ENCODE measurements at places on chromosomes 5 and 9.

DNA sequence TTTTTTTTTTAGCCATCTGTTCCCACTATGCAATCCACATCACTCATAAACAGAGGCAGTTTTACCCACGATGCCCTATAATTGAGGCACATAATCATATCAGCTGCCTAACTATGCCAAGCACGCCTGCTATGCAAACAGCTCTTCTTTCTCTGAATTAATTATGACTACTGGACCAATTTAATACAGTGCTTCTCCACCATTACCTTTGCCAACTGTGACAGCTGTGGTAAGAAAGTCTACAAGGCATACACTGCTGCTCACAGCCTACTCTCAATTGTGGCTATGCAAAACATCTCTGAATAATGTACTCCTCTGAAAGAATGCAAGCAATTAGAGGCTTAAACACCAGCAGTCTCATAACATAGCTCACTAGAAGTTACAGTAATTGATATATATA lies 97.1 kb downstream of the DTWD2 start:
- DNase-seq: no peak

GRCh38 chr5:131328536-131329285 lies 64.9 kb downstream of the CDC42SE2 start:
- no peak for DNase-seq

- DNase-seq: no peak
Measured at GRCh38 chr5:93604644-93605515, 21.9 kb downstream of the NR2F1 start.

DNA sequence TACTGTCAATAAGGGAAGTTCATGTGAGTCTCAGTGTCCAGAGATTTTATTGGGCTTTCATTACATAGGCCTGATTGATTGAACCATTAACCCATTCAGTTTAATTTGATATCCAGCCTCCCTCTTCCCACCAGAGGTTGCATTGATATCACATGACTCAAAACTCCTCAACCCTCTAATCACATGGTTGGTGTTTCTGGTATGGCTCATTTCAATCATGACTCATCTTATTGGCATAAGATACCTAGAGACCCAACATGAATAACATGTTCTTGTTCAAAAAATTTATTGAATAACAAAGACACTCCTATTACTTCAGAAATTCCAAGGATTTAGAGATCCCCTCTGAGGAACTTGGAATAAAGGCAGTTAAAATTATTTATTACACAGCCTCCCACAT lies 982.2 kb downstream of the TLE1 start:
- DNase-seq: no peak

DNA sequence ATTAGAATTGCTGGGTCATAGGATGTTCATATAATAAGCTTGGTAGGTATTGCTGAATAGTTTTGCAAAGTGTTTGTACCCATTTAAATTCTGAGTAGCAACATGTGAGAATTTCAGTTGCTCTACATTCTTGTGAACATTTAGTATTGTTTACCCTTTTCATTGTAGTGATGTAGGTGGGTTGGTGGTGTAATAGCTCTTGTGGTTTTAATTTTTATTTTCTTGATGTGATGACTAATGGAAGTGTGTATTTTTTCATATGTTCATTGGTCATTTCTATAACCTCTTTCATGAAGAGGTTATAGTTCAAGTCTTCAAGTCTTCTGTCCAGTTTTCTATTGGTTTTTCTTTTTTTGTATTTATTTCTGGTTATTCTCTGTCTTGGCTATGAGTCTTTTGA lies 34.4 kb downstream of the RASA1 start:
- no peak for DNase-seq

DNA sequence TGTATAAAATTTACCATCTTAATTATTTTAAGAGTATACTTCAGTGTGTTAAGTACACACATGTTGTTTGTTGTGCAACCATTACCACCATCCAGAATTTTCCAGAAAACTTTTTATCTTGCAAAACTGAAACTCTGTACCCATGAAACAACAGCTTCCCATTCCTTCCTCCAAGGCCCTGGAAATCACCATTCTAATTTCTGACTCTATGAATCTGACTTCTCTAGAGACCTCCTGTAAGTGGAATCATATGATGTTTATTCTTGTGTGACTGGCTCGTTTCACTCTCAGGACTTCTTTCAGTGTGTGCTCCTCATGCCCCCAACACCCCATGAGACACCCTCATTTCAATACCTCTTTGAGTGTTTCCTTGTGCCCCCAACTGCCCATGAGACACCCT lies 60.4 kb upstream of the COL15A1 start:
- DNase-seq: no peak

DNA sequence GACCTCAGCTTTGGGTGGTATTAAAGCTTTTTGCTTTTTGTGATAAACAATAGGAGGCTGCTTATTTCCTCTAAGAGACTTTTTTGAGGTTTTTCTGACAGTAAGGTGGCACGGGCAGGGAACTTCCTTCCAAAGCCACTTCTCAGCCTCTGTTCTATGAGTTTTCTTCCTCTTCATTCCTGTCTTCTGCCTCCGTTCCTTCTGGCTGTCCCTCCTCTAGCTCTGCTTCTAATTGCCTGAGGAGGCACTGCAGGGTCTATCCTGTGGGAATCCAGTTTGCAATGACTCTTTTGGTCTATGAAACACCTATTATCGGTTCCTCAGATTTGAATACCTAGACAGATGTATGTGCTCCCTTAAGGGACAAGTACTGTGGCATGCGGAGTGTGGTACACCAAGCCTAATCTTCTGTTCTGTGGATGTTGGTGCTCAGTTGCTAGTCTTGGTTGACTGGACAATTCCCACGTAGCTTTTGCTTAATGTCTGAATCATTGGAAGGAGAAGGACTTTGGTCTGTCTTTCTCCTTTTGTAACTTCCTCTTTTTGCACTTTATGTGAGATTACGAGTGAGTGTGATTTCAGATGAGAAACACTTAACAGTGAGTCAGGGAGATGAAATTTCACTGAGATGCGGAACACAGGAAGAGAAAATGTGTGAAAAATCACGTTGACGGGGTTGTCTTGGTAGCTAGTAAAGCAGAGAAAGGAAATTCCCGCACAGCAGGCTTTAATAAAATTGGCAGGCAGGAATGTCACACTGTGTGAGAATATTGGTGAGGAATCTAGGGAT lies 305.2 kb downstream of the EFNA5 start:
- DNase-seq: no peak

Data from activated naive CD8-positive, alpha-beta T cell treated with anti-CD3 and anti-CD28 coated beads, Interleukin-2, amount 50 U/mL, for 16 hours (primary cell).